ENCODE measurements at places on chromosomes 7 and 10.

DNA sequence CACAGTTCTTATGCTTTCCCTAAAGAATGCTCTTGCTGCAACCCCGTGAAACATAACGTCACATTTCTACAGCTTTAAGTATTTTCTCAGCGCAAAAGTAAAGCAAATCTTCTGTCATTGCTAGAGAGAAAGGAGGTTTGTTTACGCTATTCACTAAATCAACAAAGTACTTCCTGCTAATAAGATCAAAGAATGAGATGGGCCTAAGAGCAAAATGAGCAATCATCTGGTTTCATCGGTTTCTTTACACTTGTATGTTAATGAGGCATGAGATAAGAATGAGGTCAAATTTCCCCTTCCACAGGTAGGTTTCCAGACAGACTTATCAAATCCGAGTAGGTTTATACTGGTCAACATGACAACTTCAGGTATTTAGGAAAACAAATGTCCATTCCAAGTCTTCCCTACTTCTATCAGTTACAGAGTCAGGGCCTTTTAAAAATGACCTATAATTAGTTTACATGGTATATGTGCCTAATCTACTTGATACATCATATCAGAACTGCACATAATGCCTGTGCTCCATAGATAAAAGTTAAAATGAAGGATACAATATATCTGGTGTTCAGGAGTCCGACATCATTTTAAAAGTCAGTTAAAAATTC lies 8.4 kb downstream of the USP6NL start:
- no peak for DNase-seq

DNA sequence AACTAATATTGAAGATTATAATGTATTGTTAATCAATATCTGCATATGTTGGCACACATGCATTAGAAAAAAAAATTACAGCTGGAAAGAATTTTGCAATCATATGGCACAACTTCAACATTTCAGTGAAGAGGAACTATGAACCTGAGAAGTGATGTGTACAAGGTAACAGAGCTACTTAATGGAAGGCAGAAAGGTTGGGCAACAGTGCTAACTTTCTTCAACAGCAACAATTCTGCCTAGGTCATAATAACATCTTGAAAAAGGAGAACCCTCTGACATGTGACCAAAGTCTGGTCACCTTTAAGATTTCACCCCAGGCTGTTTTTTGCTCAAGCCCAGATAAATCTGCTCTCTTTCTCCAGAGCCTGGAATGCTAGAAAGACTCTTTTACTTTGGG lies 47.9 kb upstream of the SKAP2 start:
- no peak for DNase-seq

GRCh38 chr10:109780997-109781396 lies 142.3 kb downstream of the XPNPEP1 start:
- DNase-seq, result no peak

DNA sequence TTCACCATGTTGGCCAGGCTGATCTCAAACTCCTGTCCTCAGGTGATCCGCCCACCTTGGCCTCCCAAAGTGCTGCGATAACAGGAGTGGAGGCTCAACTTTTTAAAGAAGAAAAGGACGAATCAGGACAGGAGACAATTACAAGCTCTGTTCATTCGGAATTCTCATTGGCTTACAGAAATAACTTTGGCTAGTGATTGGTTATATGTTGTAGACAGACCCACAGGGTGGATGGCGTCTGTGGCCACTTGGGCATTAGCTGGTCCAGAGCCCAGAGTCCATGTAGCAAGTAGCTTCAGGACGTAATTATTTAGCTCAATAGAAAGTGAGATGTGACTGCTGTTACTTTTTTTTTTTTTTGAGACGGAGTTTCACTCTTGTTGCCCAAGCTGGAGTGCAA lies 160.5 kb upstream of the TNRC18 start:
- no peak for DNase-seq

DNA sequence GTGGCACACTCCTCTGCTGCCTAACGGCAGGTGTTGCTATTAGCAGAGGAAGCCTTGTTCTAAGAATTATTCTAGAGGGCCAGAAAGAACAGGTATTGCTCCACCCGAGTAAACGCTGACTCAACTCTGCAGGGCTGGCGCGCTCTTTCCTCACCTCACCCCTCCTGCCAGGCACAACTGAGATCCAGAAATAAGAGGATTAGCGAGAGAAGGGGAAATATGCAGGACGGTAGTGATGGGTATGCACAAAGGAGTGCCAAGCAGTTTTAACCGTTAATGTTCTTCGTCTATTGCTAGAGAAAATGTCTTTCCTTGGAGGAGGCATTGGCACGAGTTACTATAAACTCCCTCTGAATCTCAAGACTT lies 369 bp upstream of the SCIN start:
- DNase-seq, result no peak

DNA sequence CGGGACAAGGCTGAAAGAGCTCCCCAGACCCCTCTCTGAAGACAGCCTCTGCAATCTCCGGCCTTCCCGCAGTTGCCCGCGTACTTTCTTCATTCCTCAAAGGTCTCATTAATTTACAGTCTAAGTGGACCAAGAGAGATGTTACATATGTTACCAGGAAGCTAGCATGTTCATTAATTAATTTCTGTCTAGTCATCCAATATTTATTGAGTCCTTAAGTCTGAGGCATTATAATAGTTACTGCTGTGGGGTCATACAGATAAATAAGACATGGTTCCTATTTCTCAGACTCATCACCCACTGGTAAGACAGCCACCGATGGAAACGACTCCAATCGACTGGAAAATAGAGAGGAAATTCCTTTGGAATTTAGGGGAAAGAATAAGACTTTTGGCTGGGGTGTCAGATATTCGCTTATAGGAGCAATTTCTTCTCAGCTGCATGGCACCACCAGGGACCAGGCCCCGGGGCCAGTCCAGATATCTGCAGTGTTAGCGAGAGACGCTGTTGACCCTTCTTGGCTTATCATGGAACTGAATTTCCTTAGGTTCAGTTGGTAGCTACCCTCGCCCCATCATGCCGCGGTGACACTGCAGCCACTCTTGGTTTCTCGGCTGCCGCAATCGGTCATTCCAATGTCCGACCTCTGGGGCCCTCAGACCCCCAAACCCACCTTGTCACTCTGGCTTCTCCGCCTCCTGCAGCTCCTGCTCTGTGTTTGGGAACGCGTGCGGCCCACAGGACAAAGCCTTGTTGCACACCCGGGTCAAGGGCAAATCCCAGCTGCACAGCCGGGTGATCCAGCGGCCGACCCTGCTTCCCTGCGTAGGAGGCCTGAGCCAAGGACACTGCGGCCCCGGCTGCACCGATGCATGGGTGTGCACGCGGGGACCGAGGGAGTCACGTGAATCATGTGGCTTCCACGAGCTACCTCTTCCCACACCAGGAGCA lies 383.2 kb downstream of the DNAJB6 start:
- no peak for DNase-seq

- no peak for DNase-seq
Observed at GRCh38 chr7:99195867-99196266, 12.0 kb downstream of the KPNA7 start.

DNA sequence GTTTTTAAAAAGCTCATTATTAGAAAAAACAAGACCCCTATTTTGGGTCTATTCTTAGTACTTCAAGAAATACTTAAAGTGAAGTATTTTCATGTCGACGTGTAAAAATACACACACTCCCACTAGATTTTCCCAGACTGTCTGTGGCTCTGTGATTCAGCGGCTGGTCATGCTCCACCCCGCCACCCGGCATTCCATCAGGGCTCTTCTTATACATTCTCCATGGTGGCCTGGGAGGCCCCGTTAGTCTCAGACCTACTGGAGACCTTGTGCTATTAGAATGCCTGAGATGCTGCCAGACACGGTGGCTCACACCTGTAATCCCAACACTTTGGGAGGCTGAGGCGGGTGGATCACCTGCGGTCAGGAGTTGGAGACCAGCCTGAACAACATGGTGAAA lies 13.1 kb downstream of the TECPR1 start:
- no peak for DNase-seq

DNA sequence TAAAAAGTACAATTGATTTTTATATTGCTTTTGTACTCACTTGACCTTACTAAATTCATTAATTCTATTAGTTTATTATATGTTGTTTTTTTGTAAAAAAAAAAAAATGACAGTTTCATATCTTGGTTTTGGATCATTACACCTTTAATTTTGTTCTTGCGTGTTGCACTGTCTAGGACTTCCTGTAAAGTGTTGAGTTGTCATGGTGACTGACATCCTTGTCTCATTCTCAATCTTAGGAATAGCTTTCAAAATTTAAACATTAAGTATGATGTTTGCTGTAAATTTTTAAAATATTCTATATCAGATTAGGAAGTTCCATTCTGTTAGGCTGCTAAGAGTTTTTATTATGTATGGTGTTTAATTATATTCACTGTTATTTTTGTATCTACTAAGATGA lies 139.1 kb downstream of the ARHGAP12 start:
- DNase-seq, result no peak

DNA sequence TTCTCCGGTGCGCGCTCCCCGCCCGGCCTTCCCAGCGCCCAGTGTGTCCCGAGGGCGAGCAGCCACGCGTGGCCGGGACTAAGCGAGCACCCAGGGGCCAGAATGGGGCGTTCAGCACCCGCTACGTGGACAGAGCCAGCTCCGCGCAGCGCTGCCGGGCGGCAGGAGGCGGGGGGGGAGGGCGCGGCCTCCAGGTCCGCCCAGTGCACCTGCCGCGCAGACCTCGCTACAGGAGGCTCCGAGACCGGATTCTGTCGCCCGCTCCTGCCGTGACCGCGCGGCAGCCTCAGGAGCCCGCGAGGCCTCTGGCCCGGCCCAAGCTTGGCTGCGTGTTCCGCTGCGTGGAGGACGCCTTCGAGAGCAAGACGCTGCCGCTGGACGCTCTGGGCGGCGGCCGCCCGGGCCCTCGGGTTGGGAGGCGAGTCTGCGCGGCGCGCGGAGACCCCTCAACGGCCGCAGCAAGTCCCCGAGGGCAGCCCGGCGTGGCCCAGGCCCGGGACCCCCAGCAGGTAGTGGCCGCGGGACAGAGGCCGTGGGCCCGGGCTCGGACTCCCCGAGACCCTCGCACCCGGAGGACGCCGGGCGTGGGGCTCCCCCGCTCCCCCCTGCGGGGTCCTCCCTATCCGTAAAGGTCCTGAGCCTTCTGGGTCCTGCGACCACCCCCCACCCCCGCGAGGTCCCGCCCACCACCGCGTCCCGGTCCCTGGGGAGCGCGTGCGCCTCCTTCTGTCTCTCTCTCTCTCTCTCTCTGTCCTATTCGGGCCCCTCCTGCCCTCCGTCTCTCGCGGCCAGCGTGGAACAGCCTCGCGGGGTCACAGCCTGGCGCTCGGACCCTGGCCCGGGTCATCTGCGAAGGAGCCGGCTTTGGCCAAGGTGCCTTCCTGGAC lies 904 bp upstream of the DPYSL4 start:
- no peak for DNase-seq

DNA sequence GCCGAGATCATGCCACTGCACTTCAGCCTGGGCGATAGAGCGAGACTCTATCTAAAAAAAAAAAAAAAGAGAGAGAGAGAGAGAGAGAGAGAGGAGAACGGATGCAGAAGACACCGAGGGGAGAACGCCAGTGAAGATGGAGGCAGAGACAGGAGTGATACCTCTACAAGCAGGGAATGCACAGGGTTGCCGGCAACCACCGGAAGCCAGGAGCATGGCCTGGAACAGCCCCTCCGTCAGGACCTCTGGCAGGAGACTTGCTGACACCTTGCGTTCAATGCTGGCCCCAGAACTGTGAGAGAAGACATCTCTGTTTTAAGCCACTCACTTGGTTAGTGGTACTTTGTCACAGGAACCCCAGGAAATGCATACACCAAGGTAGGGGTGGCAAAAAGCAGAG lies 38.1 kb upstream of the DUSP5 start:
- DNase-seq, result no peak

DNA sequence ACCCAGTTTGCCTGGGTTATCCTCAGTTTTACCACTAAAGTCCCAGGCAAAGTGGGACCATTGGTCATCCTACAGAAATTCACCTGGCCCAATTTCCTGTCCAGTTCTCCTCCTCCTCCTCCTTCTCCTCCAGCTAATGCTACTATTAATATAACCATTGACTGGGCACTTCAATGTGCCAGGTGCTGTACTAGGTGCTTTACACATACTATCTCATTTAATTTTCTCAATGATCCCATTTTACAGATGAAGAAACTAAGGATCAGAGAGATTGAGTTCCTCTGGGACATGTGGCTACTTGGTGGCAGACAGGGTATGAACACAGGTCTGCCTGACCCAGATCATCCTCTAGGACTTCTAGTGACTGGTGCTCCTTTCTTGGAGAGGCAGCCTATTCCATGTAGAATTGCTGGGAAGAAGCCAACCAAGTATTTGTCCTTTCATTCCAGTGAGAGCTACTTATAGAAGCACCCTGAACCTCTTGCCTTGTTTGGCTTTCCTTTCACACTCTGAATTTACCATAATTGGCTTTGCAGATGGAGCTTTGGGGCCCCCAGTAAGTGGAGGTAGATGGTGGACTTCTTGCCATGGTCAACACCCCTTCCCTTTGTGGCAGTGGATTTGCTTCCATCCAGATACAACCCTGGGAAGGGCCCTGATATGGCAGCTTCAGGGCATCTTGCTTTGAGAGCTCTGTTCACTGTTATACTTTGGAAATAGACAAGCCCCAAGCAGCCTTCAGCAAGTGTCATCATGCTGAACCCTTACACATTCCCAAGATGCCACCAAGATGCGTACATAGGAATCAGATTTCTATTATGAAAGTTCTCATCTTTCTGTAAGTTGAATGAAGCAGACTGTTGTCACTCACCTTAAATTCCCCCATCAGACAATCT lies 78.7 kb downstream of the MYOF start:
- DNase-seq, result no peak

- DNase-seq, result no peak
Observed at GRCh38 chr7:101605611-101606497, 23.2 kb downstream of the MYL10 start.

DNA sequence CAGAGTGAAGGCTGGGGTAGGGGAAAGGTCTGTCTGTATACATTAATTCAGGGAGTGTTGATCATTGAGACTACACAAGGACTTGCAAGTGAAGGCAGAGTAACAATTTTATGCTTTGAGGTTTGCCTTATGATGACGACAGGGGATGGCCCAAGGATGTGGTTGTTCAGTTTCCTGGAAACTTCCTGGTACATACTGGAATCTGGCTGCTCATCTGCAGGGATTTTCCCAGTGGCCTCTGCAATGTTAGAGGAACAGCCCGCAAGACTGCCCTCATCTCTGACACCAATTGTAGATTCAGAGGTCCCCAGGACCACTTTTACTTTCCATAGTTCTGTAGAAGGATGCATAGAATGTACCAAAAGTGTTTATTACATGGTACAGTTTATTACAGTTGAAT lies 189.6 kb downstream of the TMEM178B start:
- DNase-seq, result no peak

Data from CMK (cell line).